ENCODE measurements at places on chromosomes 6 and 20.

GRCh38 chr20:4038676-4039370 is 23.5 kb upstream of the RNF24 start:
- no peak for DNase-seq

DNA sequence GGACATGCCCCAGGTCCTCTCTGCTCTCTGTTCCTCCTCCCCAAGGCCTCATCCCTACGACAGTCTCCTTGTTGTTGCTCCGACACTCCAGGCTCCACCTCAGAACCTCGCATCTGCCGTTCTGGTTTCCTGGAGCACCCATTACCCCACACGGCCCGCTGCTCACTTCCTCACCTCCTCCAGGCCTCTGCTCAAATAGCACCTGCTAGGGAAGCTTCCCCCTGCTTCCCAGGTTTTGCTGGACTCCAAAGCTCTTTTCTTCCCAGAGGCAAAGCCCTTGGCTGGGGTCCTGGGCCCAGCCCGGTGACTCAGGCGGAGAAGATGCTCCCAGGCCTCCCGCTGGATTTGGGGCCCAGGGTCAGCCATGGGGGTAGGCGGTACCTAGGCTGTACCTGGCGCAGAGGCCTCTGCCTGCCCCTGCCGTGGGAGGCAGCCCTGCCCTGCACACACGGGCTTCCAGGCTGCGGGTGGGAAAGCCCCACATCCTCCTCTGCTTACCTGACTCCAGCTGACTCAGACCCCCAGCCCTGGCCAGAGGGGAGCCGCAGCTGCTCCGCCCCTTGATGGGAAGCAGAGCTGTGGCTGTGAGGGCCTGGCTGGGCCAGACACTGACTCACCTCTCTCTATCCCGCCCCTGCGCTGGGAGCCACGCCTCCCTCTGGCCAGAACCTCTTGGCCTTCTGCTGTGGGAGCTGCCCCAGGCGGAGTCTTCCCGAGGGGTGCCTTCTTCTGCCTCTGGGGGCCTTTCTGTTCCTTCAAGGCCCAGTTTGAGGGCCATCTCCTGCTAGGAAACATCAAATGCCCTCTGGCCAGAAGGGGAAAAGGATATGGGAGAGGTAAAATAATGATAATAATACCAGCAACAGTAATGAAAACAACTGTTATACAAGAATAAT is 130.5 kb downstream of the CEBPB start:
- peak; percentile 62 for DNase-seq

GRCh38 chr20:8309634-8310033 is 177.6 kb downstream of the PLCB1 start:
- DNase-seq = no peak

GRCh38 chr6:150788089-150788488 is 77.4 kb upstream of the MTHFD1L start:
- no peak for DNase-seq

DNA sequence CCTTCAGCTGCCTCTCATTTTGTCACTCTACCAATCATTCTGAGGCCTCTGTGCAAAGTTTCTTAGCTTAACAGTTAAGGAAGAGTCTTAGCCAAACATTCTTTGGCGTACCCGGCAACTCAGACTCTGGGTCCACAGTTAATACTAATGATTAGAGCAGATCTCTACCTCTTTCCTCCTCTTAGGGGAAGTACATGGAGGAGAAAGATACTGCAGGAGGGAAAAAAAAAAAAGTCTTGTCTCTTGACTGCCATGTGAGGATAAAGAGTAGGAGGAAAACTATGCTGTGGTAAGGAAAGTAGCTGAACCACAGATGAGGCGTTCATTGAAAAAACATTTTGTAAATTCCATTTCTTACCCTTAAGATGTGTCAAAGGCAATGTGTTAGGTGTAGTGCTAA is 44.0 kb upstream of the MARCKS start:
- DNase-seq = no peak

- no peak for DNase-seq
Observed at GRCh38 chr6:99270826-99271225, 78.6 kb downstream of the FAXC start.

- peak; percentile 28 for DNase-seq
Observed at GRCh38 chr6:156988276-156989158, 211.3 kb downstream of the ARID1B start.

DNA sequence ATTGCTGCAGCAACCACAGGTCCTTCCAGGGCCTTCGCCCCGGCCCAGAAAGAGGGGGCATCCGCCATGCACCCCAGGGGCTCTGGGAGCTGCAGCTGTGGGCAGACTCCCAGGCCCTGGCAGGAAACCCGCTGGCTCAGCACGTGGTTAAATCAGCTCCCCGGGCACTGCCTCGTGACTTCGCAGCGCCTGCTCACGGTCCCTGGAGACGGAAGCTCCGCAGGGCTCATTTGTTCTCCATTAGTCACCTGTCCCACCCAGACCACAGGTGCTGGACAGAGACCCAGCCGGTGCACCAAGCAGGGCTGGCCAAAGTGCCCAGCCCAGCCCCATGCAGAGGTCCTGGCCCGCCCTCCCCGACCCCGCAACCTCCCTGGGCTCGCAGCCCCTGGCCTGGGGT is 14.7 kb downstream of the KCNQ2 start:
- peak; percentile 20 for DNase-seq

DNA sequence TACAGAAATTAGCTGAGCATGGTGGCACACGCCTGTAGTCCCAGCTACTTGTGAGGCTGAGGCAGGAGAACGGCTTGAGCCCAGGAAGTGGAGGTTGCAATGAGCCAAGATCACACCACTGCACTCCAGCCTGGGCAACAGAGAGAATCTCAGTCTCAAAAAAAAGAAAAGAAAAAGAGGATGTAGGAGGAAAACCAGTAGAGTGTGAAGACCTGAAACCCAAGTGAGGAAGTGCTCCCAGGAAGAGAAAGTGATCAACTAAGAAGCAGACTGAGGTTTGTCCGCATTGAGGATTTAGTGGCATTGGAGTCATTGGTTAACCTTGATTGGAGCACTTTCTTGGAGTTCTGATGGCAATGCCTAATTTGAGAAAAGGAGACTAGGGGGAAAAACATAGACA is 20.6 kb upstream of the TASP1 start:
- no peak for DNase-seq

DNA sequence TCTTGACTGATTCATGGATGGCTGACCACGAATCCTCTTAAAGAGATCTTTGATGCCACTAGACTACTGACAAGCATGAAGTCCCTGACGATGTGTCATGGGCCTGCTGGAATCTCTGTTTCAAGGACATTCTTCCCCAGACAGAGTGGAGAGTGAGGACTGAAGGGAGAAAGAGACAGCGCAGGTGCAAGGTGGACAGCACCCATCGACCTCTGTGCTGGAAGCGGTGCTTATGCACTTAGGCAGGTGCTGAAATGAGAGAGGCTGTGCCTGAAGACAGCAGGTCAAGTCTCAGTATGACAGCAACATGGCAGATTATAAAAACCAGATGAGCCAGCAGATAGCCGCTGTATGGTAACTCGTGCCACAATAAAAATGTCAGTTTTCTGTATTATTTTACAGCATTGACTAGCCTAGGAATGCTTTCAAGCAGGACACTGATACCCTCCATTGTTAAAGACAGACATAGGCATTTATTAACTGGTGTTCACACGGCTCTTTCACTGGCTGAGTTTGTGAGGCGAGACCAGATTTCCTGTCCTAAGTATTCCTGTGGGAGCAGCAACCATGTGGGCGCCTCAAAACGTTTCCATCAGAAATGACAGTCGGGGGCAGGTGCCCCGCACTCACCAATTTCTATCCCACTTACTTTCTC is 47.5 kb downstream of the FOXC1 start:
- no peak for DNase-seq

- DNase-seq = no peak
Observed at GRCh38 chr6:135319819-135320218, 138.7 kb downstream of the MYB start.

DNA sequence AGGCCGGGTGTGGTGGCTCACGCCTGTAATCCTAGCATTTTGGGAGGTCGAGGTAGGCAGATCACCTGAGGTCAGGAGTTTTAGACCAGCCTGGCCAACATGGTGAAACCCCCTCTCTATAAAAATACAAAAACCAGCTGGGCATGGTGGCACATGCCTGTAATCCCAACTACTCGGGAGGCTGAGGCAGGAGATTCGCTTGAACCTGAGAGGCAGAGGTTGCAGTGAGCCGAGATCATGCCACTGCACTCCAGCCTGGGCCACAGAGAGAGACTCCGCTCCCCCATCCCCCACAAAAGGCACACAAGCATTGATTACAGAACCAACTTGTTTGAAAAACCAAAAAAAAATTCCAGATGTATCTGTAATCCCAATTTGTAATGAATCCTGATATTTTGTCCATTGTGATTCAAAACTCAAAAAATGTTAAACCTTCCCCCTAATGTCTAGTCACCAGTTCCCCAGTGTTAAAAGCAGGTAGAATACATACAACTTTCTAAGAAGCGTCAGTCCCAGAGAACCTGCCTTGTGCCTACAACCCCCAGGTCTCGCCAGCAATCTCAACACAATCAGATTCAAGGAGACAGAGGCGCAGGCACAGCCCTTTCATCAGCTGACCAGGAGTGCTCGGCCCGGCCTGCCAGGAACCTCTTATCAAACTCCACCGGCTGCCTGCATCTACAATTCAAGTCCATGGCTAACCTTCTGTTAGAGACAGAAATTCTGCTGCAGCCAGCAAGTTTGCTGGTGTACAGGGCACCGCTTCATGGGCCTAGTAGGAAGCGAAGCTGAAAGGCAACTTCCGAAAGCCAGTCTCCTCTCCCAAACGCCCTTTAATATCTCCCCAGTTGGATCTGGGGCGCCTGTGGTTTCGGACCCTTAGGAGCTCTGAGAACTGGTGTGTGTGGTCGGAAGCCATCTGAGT is 2.1 kb downstream of the EZR start:
- peak; percentile 29 for DNase-seq

DNA sequence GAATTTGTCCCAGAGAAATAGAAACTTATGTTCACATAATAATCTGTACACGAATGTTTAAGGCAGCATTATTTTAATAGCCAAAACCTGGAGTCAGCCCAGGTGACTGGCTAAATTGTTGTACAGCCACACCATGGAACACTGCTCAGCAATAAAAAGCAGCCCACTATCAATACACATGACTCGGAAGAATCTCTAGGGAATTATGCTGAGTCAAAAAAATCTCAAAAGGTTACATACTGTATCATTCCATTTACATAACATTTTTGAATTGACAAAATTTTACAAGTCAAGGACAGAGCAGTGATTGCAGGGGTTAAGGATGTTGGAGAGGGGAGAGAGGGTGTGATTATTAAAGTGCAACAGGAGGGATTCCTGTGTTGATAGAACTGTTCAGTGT is 163.4 kb downstream of the UBE3D start:
- DNase-seq = no peak

- DNase-seq = peak; percentile 13
Observed at GRCh38 chr6:7236306-7237209, 76.4 kb downstream of the SSR1 start.

- DNase-seq = no peak
Observed at GRCh38 chr6:31170987-31171671, 647 bp upstream of the POU5F1 start.

DNA sequence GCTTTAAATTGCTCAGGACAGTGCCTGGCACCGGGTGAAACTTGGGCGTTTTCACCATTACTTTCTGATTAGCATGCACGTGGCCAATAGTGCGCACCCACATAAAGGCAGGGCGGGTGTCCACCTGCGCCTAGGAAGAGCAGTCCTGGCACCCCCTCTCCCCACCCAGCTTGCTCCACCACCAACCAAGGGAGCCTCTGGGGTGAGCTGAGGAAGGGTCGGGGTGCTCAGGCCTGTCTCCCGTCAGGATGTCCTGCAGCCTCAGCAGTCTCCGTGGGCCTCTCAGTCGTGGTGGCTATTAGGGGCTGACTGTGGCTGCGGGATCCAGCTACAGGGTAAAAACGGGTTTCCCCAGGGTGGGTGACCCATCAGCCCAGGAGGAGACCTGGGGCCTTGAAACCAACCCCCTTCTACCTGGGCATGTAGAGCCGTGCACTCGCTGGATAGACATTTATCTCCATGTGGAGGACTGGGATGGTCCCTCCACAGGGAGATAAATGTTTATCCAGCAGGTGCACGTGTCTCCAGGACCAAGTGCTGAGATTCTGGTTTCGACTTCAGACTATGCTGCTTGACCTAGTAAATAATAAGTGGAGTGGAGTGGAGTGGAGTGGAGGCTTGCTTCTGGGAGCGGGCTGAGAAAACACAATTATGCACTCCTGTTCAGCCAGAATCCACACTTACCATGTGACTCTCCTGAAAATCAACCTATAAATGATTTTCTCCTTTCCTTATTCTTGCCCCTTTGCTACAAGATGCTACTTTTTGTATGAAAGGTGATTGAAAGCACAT is 91.1 kb downstream of the ZDHHC14 start:
- no peak for DNase-seq

GRCh38 chr6:157045831-157046454 is 268.8 kb downstream of the ARID1B start:
- DNase-seq = no peak

DNA sequence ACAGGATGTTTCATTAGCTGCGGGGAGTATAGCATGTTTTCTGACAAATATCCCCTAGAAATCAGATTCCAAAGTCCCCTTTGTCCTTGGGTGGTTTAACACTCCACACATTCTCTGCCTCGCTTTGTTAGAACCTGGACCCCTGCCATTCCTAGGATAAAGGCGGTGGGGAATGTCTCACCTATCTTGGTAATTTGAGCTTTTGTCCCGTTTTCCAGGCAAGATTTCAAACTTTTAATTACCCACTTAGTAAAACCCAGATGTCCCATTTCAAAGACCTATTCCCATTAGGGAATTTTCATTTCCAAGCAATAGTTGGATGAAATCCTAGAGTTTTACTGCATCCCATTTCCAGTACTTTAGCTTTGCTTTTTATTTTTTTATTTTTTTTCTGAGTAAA is 501.0 kb upstream of the MAP3K7 start:
- no peak for DNase-seq

All from activated CD8-positive, alpha-beta T cell treated with anti-CD3 and anti-CD28 coated beads for 36 hours (primary cell).